Esophagus squamous epithelium (tissue), 5 donors: ENCODE measurements at places on chromosomes 12 and 14.

GRCh38 chr14:23561873-23562821 lies 5.4 kb downstream of the AP1G2 start:
- DNase-seq: no peak

DNA sequence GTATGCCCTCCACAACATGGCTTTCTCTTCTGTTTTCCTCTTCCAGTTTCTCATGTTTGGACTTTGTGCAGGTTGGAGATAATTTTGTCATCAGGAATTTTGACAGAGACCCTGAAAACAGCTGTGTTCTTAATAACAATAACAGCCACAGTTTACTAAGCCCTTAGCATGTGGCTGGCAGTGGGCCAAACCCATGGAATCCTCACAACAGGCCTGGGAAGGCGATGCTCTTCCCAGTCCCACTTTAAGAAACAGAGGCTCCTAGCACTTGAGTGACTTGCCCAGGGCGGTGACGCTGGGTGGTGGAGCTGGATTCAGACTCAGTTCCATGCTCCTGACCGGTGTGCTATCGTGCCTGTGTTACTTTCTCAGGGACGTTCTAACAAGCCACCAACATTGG lies 20.1 kb upstream of the PLEKHG3 start:
- no peak for DNase-seq

DNA sequence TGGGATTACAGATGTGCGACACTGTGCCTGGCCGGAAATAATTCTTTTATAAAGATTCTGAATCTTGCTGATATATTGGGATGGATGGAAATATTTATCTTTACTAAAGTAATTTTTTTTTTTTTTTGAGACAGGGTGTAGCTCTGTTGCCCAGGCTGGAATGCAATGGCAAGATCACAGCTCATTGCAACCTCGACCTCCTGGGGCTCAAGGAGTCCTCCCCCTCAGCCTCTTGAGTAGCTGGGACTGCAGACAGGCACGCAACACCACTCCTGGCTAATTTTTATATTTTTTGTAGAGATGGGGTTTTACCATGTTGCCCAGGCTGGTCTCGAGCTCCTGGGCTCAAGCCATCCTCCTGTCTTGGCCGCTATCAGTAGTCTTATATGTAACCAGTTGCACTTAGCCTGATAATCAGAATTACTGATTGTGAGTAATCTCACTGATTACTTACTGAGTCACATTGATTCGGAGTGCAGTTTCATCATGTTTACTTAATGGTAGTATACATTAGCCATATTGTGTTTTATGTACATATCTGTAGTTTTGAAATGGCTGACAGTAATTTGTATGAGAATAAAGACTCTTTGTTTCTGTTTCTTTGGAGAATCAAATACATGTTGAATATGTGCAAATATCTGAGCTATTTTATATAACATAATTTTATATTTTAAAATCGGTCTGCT lies 50.4 kb upstream of the LRTM2 start:
- DNase-seq: no peak

- DNase-seq: no peak
These were observed 567.6 kb downstream of the BCL11B start for GRCh38 chr14:98704441-98704840.

DNA sequence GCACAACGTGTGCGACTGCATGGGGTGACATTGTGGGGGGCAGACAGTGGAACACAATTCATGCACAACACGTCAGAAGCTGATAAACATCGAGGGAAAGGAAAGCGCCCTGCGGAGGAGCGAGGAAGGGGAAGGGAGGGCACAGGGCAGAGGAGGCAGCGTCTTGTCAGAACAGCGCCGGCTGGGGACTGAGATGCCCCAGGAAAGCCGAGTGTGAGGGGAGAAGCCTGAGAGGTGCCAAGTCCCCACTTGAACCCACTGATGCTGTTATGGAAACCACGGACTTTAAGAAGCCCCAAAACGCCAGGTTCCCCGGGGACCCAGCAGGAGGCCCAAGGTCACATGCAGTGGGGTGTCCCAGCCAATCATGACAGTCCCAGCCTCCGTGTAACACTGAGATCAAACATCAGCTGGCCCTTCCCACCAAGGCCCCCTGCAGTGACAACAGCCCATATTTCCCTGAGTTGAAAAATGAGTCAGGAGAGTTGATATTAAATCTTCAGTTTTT lies 70.0 kb downstream of the GALNT9 start:
- DNase-seq: no peak

GRCh38 chr12:62767946-62768345 lies 167.0 kb downstream of the PPM1H start:
- DNase-seq: no peak

DNA sequence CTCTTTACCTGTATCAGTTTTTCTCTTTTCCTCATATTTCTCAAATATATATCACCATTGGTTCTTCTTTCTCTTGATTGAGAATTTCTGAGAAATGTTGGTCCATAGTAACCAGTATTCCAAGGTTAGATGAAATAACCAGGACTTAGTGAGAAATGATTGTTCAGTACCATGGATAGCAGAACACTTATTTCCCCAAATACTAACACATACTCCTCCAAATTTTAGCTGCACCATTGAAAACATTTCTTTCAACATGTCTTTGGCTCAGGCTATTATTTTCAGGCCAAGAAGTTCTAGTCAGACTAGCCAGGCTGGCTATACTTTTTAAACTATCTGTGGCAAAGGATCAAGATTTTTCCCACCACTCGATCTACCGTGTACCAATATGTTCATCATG lies 113.3 kb downstream of the PTPRO start:
- no peak for DNase-seq

GRCh38 chr12:44431647-44432343 lies 444.3 kb downstream of the NELL2 start:
- no peak for DNase-seq

DNA sequence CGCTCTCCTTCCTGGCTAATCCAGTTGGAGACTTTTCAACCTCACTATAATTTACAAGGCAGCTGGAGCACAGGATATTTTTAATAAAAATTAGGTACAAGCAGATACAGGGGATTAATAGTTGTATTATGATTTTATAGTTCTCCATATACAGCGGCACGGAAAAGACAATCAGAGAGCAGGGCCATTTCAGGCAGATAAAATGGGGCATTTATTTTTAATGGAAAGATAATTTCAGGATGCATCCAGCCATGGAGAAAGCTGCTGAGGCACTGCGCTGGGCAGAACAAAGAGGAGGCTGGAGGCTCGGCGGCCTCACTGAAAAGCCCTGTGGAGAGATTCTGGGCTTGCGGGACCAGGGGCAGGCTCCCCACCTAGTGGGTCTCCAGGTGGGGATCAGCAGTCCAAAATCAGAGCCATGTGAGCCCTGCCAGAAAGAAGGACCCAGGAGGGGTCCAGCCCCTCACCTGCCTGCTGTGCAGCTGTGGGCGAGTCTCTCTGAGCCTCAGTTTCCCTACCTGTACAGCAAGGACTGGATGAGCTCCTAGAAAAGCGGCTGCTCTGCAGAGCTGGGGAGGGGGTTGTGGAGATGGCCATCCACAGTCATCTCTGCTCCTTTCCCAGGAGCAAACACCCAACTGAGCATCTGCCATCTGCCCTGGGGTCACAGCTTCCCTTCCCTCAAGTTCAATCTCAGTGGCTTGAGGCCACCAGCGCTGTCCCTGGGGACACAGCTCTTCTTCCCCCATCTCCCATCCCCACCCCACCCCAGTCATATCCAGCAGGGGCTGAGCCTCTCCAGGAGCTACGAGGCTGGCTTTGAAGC lies 23.9 kb upstream of the C14orf180 start:
- DNase-seq: no peak

- DNase-seq: no peak
These were observed 64.1 kb upstream of the OTX2 start for GRCh38 chr14:56874375-56874774.

DNA sequence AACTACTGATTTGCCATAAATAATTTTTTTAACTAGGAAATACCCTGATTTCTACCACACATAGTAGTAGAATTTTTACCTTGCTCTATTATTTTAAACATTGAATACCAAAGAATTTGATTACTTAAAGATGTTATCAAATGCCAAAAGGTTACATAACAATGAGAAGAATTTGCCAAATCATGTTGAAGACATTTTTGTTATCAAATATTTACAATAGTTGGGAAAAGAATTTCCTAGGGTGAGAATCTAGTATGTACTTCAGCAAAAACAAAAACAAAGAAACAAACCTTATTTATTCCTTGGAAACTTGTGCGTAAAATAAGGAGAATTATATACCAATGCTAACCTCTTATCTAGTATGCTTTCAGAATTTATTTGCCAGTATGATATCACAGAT lies 107.2 kb downstream of the SCAF11 start:
- DNase-seq: no peak

DNA sequence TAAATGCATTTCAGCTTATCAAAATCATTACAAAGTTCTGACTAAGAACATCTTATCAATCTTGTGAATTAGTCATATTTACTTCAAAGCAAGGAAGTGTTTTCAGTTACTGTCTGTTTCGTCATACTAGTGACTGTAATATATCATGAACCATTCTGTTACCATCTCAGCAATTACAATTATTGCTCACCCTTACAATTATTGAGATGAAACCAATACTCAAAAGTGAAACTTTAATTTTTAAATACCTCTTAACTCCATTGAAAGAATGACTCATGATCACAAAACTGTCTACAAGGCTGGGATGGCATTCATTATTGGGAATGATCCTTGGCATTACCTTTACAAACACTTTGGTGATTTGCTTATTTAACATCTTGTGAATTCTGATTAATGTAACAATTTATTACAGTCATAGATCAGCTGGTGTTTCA lies 90.3 kb downstream of the RPS6KA5 start:
- no peak for DNase-seq

DNA sequence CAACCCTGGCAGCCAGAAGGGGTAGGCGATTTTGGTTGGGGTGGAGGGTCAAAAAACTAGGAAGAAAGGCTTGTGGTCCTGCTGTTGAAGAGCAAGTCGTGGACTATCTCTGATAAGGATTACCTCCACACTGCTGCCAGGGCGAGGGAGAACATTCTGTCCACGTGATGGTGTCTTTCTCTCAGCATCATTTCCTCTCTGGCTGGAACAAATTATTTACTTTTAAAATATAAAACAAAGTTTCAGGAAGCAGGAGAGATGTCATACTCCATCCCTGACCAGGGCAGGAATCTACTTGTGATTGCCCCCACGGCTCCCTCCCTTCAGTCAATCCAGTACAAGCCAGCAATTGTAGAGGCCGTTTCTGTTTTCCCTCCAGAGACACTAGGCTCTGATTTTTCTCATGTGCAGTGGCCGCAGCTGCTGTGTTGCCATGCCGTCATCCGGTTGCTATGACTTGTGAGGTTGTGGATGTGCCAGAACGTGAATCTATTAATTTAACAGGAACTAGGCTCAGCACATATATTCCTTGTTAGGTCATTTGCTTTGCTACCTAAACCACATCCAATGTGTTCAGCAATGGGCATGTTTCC lies 61.5 kb upstream of the PTGR2 start:
- no peak for DNase-seq

DNA sequence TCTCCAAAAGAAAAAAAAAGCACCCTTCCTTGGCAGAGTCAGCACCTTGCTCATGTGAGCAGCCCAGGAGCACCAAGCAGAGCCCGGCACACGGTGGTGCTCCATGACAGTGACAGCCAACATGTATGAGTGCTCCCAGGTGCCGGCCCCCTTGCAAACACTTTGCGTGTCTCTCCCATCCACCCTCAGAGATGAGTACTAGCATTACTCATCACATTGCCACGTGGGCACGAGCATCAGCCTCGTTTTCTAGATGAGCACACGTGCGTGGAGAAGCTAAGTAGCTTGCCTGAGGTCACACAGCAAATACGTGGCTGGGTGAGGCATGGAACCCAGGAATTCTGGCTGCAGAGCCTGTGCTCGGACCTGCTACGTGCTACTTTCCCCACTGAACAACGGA lies 177.9 kb upstream of the PRMT8 start:
- no peak for DNase-seq

GRCh38 chr12:28192125-28192524 lies 1.9 kb downstream of the CCDC91 start:
- no peak for DNase-seq

DNA sequence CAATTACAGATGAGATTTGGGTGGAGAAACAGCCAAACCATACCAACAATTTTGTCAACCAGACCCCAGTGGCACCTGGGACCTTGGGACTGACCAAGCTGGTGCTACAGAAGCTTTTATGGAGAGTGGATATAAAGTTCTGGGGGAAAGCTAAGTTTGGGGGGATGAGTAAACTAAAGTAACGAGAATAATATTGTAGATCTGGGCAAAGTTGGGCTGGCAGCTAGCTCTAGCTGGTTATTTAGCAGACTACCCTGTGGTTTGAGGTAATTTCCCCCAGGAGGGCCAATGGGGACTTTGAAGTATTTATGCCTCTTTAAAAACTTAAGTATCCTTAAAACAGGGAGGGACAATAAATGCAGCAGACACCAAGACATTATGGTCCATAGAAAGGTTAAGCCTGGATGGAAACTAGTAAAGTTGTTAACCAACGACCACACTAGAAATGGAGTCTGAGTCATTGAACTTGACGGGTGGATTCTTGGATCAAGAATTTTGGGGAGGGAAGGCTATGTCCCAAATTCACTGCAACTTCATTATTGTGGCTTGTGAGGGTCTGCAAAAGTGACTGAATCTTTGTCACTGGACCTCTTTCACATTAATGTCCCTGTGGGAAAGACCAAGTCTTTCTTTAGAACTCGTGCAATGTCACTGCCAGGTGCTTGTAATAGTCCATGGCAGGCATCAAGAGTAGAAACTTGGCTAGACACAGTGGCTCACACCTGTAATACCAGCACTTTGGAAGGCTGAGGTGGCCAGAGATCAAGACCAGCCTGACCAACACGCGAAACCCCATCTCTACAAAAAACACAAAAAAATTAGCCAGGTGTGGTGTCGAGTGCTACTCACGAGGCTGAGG lies 48.5 kb upstream of the OR5AU1 start:
- DNase-seq: no peak

DNA sequence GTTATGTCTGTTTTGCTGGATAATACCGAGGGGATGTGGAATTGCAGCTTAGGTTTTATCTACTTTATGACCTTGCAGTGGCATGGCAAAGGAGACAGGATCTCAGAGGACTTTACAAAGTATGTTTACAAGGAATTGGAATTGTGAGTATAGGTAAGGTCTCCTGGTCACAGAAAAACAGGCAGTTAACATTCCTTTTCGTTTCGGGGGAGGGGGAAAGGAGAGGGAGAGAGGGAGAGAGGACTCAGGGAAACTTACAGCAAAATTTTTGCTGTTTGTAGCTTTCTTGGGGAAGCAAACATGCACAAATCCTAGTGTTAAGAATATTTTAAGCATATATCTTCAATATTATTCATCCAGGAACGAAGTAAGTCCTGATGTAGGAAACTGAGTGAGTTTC lies 590.5 kb upstream of the LRFN5 start:
- no peak for DNase-seq

DNA sequence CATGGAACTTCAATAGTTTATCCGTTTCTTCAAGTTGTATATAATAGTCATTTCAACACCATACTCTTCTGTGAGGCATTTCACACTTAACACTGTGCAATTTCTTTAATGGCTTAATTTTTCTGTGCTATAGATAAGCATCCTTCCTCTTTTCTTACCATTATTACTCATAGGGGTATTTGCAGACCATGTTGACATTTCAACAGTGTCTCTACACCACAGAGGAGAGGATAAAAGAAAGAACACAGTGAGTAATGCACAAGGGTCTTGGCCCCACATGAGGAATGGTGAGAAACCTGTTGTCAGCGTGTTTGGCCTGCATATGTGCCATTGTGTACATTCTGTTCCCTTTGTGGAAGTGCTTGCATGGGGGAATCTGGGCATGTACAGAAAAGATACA lies 421.5 kb upstream of the MDGA2 start:
- no peak for DNase-seq

GRCh38 chr12:119802472-119802871 lies 74.6 kb downstream of the CIT start:
- DNase-seq: no peak
